Activated CD4-positive, alpha-beta T cell treated with anti-CD3 and anti-CD28 coated beads, Interleukin-2, Interleukin-6, amounts not matched to agents 100 ng/mL and 50 ng/mL, durations not matched to agents 16 hours and 8 hours (primary cell): ENCODE measurements at places on chromosomes 13 and 19.
A peak's percentile ranks its signal among the peaks of the same experiment; 100 is the strongest.

DNA sequence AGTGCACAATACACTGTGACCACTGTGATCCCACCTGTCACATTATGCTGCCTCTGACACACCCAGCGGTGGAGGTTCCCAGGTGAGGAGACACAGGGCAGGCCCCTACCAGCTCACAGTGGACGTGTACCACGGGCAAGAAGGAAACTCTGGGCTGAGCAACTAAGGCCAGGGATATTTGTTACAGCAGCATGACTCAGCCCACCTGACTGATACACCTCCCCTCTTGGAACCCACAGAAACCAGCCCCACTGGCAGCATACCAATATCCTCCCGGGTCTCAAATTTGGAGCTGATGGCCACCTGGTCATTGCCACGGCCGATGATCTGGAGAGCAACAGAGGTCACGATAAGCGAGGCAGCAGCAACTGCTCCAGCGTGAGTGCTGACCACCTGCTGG lies 14.9 kb downstream of the KLC3 start:
- no peak for DNase-seq

DNA sequence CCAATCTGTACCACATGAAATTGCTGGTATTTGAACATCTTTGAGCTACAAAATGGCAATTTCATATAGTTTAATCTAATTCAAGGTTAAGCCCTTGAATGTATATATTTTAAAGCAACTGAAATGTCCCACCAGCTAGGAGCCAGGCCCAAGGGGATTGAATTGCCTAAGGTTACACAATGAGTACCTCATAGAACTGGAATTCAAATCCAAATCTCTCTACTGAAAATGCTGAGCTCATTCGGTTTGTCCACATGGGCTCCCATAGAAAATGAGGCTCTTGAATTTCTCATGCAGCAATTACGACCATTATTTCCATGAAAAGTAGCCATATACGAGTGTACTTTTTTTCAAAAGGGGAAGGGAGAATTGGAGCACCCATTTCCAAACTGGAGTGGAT lies 31.5 kb upstream of the FNDC3A start:
- no peak for DNase-seq

DNA sequence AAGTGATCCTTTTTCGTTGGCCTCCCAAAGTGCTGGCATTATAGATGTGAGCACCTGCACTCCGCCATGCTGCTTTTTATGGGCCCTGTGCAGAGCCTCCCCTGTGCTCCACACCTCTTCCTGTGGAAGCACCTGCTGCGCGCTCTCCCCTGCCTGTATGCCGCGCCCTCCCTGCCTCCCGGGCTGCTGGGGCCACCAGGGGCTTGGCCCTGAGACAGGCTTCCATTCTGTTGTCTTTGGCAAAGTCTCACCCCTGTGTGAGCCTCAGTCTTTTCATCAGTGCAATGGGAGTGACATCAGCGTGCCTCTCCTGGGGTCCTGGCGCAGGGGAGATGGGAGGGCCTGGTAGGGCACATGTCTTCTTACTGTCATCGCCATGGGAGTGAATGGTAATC lies 1.3 kb downstream of the FAM174C start:
- peak; percentile 58 for DNase-seq

DNA sequence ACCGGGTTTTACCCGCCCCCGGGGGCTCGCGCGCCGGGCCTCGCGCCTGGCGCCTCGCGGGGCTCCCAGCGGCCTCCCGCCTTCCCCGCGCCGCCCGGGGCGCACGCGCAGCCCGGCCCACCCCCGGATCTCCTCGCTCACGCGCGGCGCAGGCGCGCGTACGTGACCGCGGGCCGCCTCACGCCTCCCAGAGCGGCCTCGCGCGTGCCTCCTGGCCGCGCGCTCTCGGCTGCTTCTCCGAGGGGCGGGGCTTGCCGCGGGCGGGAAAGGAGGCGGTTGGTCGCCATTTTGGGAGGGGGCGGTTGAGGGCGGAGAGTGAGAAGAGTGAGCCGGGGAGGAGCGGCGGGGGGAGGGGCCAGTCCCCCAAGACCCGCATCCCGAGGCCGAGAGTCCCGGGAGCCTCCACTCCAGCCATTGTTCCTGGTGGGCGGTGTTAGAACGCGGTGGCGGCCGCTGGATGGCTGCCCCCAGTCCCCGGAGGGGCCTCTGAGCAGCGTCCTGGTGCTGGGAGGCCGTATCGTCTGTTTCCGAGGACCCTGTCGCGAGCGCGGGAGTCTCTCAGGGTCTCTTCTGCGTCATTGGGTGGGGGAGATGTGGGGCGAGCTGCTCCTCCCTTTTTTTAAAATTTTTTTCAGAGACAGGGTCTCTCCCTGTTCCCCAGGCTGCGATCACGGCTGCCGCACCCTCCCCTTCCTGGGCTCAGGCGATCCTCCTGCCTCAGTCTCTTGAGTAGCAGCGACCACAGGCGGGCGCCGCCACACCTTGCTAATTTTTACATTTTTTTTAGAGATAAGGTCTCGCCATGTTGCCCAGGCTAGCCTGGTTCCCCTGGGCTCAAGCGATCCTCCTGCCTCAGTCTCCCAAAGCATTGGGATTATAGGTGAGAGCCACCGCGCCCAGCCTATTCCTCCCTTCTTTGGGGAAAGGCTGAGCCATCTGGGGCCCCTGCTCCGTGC lies at the start of gene ZNF541:
TSS of gene ZNF541 (minus strand) at position 78 of the 956 bp plus-strand sequence. CDS start 17,292 bp downstream, outside the sequence.
- DNase-seq, result peak; percentile 63

GRCh38 chr19:31330237-31330636 lies 19.0 kb downstream of the TSHZ3 start:
- no peak for DNase-seq

DNA sequence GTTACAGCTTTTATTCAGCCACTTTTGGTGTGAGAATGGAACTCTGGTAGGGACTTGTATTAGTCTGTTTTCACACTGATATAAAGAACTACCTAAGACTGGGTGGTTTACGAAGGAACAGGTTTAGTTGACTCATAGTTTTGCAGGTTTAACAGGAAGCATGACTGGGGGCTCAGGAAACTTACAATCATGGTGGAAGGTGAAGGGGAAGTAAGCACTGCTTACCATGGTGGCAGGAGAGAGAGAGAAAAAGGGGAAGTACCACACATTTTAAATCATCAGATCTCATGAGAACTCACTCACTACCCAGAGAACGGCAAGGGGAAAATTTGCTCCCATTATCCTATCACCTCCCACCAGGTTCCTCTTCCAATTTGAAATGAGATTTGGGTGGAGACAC lies 942.2 kb downstream of the PCDH17 start:
- no peak for DNase-seq

GRCh38 chr13:25692099-25692498 lies 320.3 kb downstream of the ATP8A2 start:
- DNase-seq, result no peak

DNA sequence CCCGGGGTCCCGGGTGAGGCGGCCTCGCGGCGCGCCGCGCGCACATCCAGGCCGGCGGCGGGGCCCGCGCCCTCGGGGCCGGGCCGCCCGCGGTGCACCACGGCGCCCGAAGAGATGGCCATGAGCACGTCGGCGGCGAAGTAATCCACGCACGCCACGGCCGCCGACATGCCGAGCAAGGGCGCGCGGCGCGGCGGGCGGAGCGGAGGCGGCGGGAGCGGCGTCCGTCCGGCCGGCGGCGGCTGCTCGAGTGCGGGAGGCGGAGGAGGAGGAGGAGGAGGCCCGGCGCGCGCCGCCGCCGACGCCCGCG lies at the start of gene KLF16:
TSS of gene KLF16 (minus strand) at position 252 of the 310 bp plus-strand sequence. CDS start at position 170, 82 bp downstream.
- DNase-seq, result no peak

- DNase-seq, result no peak
Measured at GRCh38 chr19:57302727-57303401, 17.4 kb upstream of the ZNF543 start.

DNA sequence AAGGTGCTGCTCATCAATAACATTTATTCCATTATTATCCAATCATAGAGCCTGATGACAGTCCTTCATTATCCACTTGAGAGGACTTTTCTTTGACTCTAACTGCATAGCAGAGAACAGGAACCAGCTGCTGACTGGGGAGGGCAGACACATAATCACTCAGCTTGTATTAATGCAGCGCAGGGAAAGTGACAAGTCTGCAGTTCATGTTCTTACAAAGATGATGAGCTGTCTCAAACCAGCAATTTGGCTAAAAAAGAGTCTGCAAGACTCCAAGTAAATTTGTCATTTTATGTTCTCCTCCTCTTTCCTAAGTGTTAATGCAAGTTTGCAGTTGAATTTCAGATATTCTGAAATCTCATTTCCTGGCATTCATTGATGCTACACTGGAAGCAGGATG lies 40.0 kb upstream of the CBY2 start:
- DNase-seq, result no peak

DNA sequence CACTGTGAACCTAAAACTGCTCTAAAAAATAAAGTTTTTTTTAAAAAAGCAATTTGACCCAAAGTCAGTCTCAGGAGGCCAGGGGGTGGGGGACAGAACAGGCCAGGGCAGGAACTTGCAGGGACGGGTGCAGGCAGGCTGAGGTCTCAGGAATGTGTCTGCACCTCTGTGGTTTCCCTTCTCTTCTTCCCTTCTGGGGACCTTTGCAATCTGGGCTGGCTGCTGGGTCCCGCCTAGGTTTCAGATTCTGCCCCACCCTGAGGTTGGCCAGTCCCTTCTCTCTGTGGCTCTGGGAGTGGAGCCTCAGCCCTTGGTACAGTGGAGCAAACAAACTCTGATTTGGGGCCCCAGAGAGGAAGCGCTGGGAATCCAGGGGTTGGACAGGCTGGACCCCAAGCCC lies 5.3 kb upstream of the F2RL3 start:
- no peak for DNase-seq

GRCh38 chr19:15550929-15551292 lies 42.6 kb downstream of the CYP4F22 start:
- DNase-seq, result peak; percentile 13

DNA sequence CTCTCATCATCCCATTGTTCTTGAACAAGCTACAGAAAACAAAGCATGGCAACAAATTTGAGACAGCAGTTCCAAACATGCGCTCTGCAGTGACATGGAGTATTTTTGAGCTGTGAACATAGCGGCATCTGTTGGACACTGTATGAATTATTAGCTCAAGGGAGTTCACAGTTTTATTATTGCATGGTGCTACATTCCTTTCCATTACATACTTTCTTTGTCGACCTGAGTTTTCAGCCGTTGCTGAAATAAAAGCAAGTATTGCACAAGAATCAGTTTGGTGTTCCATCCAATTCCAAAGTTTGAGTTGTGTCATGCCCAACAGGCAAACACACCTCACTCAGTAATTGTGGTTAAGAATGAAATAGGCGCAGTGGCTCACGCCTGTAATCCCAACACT lies 30.1 kb upstream of the METTL21C start:
- DNase-seq, result peak; percentile 5

DNA sequence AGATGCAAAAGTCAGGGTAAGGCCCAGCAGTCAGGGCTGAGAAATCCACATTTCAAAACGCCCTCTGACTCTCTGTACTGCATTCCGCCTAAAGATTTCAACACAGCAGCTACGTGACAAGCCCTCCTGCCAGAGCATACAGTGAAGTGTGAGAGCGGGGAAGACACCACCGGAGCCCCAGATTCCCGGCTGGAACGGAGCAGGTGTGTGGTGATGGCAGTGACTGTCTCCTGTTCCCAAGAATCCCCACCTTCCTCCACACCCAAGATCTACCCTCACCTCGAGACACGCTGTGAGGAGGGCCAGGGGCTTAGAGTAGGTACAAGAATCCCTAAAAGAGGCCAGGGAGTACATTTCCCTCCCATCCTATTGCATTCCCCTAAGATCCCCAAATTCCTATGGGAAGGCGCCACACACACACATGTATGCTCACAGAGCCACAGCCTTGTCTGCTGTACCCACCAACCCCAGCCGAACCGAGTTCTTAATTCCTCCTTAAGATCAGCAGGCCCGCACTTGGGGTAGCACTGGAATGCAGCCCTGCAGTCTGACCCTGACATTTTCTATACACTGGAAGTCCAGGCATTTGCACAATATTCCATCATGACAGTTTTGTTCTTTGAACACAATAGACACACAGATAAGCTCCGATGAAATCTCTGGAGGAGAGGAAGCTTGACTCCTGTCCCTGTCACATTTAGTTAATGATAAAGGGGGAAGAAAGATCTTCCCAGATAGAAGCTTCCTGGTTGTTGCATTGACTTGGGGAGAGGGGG lies 102.9 kb downstream of the FOXO1 start:
- DNase-seq, result no peak

- peak; percentile 75 for DNase-seq
Measured at GRCh38 chr19:6678690-6679109, 8.7 kb upstream of the TNFSF14 start.

DNA sequence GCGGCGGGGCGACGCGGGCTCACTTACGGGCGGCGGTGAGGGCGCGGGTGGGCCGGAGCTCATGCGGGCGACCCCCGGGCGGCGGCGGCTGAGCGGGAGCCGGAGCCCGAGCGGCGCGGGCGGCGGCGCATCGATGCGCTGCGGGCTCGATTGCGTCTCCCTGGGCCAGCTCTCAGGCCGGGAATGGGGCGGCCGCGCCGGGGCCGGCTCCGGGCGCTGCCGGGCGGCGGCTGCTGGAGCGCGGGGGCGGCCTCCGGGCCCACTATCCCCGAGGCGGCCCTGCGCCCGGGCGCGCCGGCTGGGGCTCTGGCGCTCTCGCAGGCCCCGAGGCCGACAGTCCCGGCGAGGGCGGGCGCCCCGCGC lies 1.4 kb upstream of the TSHZ3 start:
- DNase-seq, result peak; percentile 39

- DNase-seq, result no peak
Measured at GRCh38 chr13:98771838-98772611, 19.6 kb upstream of the SLC15A1 start.

- no peak for DNase-seq
Measured at GRCh38 chr13:41675306-41675705, 218.0 kb downstream of the RGCC start.

GRCh38 chr13:23567906-23568460 lies 2.2 kb upstream of the TNFRSF19 start:
- DNase-seq, result no peak

GRCh38 chr19:43634068-43634467 lies 5.6 kb downstream of the CADM4 start:
- DNase-seq, result no peak

DNA sequence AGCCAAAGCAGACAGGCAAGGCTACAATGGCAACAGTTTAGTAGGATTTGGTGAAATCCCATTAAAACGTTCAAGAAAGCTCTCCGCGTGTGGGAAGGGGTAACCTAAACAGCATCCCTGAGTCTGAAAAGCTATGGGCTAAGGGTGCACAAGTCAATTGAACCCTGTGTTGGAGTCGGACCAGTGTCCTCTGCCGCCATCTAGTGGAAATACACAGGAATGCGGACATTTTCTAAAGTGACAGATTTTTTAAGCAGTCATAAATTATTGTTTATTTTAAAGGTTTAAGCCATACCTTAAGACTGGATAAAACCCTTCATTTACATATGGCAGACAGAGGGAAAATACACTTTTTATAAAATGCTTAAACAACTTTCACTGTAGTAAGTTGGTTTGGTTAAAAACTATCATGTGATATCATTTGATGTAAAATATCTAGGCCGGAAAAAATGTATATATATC lies 26.5 kb upstream of the LSM14A start:
- DNase-seq, result peak; percentile 73

- peak; percentile 21 for DNase-seq
Measured at GRCh38 chr13:40137400-40137799, 481.9 kb downstream of the COG6 start.

- DNase-seq, result no peak
Measured at GRCh38 chr13:41851351-41851750, 109.6 kb downstream of the VWA8 start.
